Amniotic stem cell (primary cell): ENCODE measurements at places on chromosomes 12 and 14.

DNA sequence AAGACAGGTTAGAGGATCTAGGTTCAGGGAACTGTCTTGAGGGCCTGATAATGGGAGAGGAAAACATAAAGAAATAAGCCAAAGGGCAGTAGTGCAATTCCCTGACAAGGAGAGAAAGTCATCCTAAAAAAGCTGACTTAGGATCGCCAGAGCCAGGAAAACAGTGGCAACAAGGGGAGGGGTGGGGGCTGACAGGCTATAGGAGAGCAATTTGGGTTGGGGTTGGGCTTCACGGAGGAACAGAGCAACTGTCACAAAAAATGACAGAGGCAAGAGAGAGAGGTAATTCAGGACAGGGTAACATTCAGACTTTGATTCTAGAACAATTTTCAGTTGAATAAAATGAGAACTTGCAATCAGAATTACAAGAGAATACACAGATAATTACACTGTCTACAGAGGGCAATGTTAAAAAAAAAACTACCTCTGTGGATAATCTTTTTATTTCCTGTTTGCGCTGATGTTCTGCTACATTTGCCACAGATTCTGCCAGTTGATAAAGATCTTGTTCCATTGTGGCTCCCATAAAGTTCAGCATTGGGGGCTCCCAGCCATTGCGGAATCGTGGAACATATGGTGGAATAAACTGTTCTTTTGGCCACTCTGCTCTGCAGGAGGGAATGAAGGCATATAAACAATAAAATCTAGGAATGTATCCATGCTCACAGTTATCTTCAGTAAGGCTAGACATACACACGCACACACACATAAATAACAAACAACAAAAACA, 138.6 kb downstream of the EPS8 start:
- no peak for DNase-seq

DNA sequence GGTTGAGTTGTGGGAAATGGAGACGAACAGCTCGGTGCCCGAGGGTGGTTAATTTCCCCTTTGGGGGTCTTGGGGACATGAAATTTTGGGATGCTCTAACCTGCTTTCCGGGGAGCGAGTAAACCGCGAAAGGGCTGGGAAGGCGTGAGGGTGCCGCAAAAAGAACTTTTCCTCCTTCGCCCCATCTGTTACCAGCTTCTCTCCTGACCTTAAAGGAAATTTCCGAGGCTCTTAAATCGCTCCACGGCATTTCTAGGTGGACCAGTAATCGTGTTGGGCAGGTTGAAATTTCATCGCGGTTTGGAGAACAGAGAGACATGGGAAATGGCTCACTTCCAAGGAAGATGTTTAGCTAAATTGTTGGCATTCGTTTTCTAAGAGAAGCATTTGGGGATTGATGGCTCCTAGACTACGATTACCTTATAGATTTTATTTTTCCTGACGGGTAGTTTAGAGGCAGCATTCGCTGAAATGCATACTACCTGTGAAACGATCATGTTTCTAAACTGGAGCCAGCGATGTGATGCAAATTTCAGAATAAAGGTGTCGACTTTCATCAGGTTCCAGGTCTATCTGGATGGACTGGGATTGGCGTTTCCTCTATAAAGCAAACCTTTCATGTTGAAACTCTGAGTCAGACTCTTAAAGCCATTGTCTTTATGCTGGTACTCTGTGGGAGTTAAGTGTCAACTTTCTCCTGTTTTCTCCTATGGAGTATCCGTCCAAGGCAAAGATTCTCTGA, 414.5 kb downstream of the PCNX1 start:
- peak; percentile 47 for DNase-seq

GRCh38 chr12:19507823-19508222, 68.5 kb downstream of the AEBP2 start:
- DNase-seq, result no peak

- no peak for DNase-seq
These were observed 284.7 kb upstream of the PWP1 start for GRCh38 chr12:107400686-107401447.

- DNase-seq, result no peak
These were observed 113.4 kb downstream of the LGMN start for GRCh38 chr14:92635031-92635430.

- no peak for DNase-seq
These were observed 36.5 kb downstream of the DYNC1H1 start for GRCh38 chr14:102000902-102001301.

DNA sequence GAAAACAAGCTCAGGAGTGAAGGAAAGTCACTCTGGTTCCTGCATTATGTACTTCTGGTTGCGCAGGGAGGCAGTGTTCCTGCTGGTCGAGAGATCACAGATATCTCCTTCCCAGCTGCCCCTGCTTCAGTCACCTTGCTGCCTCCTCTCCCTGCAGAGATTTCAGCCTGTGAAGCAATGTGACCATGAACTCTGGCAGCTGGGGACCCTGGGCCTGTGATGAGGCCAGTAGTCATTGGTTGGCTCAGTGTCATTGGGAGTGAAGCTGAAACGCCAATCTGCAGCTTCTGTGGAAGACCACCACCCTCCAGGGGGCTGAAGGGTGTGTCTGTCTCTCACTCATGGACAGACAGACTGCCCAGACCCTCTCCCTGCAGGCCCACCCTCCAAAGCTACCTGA, 45.0 kb downstream of the PLEKHD1 start:
- no peak for DNase-seq

- no peak for DNase-seq
These were observed 41.7 kb downstream of the PPP1R13B start for GRCh38 chr14:103805708-103806107.
